ENCODE measurements at places on chromosomes 2 and 18.

DNA sequence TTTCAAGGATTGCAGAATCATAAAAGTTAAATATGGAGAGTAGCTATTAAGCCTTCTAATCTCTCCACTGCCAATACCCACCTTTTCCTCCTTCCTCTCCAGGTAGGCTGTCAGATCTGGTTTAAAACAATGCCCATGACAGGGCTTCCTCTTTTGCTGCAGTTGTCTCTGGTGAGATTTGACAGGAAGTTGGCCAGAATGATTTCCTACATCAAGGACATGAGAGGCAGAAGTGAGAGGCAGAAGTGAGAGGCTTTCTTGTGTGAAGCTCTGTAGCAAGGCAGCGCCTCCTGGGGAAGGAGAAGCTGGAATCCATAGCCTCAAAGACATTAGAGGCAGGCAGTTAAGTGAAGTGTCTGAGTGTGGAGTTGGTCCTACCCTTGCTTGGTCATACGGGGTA, 385.7 kb downstream of the HRH4 start:
- DNase-seq, result no peak

DNA sequence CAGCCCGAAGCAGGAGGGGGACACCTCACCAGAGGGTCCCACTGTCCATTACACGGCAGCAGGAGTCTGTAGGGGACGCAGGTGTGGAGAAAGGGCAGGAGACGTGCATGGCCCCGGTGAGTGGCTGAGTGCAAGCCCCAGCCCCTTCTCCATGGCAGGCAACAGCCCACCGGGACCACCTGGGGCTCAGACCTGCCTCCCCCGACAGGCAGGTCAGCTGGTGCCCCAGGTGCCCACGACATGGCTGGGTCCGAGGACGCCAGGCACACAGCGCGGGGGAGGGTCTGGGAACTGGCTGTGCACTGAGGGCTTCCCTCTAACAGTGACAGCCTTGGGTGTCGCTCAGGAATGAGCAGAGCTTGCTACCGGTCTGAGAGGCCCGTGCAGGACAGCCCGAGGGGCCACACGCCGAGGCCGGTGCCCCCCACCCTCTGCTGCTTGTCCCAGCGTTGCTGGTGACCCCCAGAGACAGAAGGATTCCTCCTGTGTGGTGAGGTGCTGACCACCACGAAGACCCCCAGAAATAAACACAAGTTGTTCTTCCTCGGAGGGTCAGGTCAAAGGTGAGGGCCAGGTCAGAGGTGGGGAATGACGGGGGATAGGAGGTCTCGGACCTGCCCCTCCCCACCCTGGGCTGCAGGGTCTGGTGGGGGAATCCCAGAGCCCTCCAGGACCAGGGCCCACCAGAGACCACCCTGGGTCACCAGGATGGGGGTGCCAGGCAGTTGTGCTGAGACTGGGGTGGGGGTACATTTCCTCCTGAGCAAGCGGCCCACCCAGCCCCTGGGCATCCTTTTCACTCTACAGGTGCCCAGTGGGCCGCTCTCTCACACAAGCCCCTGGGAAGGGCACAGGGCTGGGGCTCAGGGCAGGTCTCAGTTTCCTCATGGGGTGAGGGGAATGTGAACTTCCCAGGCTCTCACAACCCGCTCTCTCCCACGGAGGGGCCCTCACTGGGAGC, 50.6 kb downstream of the SLC66A2 start:
- no peak for DNase-seq

DNA sequence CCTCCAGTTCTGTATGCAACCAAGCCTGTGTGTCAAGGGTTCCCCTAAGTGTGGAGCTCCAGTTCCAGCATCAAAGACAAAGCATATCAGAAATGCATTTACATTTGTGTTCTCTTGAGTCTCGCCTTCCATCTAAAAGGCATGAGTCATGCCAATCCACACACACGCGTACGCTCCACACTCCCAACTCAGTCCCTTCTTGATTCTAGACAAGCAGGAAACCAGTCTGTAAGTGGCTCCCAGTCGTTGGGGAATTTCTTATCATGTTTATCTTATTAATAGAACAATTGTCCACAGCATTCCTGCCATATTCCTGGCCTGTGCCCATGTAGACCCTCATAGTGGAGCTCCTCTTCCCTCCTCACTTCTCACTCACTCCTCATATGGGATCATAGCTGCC, 86.4 kb upstream of the SLC35G4 start:
- no peak for DNase-seq

DNA sequence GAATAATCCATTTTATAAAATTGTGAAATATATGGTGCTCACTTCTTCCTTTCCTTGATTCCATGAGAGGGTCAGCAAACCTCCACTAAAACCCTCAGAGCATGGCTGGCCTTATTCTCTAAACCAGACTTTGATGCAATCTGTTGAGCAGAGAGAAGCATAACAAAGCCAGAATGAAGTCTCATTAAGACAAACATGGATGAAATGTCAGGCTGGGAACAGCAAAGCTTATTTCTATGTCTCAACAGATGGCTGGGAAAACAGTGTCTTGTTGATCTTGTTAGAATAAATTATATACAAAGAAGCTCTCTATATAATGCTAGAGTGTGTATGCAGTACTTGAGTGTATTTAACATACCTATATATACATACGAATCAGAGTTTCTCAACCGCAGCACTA, 227.1 kb upstream of the LYPD1 start:
- DNase-seq, result no peak

- DNase-seq, result no peak
These were observed 3.5 kb upstream of the DSC2 start for GRCh38 chr18:31105733-31106132.

DNA sequence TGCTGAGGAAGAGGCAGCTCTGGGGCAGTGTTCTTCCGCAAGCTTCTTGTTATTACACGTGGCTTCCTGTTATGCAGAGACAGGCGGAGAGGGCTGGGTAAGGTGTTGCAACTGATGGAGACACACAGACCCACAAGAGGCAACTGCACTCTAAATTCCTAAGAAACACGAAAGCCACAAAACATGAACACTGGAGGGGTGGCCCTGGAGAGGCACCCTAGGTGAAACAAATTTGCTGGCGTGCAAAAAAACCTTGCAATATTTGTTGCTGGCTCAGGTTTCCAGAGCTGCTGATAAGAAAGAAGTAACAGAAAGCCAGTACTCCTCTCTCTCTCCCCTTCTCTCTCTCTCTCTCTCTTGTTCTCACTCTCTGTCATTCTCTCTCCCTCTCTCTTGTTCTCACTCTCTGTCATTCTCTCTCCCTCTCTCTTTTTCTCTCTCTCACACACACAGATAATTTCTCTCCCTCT, 31.8 kb downstream of the ARHGAP25 start:
- no peak for DNase-seq

GRCh38 chr18:33576999-33577646, 896 bp upstream of the ASXL3 start:
- no peak for DNase-seq

GRCh38 chr18:50315100-50315871, 27.8 kb upstream of the CXXC1 start:
- no peak for DNase-seq

DNA sequence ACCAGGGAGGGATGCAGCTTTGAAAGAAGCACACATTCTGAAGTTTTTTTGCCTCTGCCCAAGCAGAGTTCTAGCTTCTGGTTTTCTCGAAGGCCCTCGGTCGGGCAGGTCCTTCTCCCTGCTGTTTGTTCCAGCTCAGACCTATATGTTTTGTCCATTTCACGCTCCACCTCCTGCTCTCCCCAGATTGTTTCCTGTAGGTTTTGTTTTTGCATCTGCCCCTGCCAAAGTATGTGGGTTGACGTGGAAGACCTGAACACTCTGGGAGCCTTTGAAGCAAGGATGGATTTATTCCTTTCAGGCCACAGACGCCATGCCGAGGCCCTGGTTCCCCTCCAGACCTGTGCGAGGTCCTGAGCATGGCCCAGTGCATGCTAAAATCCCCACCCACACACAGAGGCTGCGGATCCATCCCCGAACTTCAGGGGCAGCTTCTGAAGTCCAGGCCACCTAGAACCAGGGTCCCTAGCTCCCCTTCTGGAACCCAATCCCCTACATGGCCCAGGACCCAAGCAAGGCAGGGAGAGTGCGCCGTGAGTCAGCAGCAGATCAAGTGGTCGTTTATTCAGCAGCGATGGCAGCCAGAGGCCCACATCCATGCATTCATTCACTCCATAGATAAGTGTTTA, 205.4 kb downstream of the KLHL29 start:
- DNase-seq, result no peak

DNA sequence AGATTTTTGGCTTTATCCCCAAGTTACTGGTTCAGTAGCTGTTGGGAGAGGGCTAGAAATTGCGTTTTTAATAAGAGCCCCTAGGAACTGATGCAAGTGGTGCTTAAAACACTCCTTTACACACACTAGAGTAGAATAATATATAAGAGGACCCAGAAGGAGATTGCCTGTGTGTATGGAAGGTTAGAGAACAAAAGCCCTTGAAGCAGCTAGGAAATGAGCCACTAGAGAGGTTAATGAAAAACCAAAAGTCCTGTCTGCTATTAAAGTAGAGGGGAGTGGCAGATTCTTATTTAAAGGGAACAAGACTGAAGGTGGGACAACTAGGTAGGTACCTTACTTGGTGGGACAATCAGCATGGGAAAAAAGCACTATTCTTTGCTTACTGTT, 14.4 kb upstream of the SLC39A10 start:
- DNase-seq, result no peak

GRCh38 chr18:42024131-42024530, 69.1 kb downstream of the PIK3C3 start:
- DNase-seq, result no peak

DNA sequence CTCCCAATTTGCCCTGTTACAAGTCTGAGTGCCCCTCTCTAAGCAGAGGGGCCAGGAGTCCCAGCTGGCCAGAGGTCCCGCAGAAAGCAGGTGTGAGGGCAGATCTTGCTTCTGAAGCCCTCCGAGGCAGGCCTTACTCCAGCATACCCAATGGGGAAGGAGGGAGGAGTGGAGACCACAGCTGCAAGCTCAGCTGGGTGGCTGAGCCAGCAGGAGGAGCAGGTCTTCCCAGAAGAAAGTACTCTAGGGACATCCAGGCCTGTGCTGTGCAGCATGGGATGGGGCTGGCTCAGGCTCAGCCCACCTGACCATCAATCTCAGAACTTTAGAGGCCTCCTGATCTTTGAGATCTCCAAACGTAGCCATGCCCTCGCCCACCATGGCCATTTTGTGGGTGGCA, 31.3 kb downstream of the PLB1 start:
- DNase-seq, result no peak

- DNase-seq, result no peak
These were observed 54.9 kb downstream of the LIPG start for GRCh38 chr18:49616618-49617328.

DNA sequence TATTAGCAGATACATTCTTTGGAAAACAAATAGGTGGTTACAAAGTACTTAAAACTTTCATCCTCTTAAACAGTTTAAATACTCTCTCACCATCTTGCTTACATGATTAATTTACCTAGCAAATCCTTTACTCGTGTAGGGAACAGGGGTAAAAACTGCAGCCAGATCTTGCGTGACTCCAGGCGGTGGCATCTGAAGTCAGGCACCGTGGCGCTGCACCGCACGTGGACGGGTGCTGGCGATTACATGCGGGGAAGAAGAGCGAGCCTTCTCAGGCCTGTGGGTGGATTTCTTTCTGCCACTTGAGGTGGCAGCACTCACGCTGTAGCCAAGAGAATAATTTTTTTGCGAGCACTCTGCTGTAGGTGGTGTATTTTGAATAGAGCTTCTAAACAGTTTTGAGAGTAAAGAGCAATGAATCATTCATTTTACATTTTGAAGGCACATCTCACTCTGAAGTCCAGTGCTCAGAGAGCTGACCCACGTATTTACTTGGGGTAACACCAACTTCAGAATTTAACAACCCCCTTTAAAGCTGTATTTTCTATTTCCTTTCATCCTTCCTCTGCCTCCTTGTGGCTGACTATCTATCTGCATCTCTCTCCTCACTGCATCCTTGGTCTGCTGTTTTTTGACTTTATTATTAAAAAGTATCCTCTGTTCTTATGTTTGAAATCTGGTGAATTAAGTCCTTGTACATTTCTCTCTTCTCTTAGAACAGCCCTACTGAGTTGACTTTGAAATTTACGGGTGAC, 68.9 kb downstream of the EPAS1 start:
- peak; percentile 20 for DNase-seq

DNA sequence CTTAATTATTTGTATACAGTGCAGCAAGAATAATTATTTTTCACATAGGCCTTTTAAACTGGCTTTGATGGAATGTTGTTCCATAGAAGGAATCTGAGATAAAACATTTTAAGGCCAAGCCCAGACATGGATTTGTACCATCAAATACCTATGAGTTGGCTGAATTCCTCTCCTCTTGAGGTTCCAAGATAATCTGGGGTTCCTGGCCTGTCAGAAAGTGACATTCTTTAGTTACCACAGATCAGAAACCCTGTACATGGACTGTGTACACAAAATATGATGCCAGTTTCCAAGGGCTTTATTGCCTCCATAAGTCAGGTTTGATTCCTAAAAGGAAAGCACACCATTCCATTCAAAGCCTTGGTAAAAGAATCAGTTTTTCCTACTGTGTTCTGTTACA, 1256.7 kb upstream of the NRXN1 start:
- DNase-seq, result no peak

DNA sequence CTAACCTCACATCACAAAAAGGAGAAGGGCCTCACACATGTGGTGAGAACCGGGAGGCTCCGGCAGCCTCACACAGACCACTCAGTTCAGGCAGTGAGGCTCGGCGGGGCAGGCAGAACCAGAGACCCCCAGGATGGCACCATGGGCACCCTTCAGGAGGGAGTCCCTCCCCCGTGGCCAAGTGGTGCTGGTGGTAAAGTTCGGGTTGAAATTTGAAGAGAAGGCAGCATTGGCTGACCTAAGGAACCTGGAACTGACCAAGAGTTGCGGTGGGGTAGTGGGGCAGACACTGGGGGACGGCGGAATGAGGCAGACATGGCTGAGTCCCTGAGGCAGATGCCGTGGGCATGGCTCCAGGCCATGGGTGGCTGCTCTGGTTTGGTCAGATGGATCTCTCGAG, 239.3 kb upstream of the MYT1L start:
- no peak for DNase-seq

GRCh38 chr2:236440110-236440881, 129.3 kb upstream of the ACKR3 start:
- DNase-seq, result no peak

- DNase-seq, result no peak
These were observed 719.4 kb downstream of the SOCS6 start for GRCh38 chr18:71008257-71008656.

GRCh38 chr2:71647356-71647755, 194.0 kb downstream of the DYSF start:
- DNase-seq, result no peak

All from NCI-H1694 (cell line).